Activated CD4-positive, alpha-beta T cell treated with anti-CD3 and anti-CD28 coated beads, Interleukin-2, amount 50 U/mL, for 48 hours (primary cell): ENCODE measurements at places on chromosomes 4 and X.

DNA sequence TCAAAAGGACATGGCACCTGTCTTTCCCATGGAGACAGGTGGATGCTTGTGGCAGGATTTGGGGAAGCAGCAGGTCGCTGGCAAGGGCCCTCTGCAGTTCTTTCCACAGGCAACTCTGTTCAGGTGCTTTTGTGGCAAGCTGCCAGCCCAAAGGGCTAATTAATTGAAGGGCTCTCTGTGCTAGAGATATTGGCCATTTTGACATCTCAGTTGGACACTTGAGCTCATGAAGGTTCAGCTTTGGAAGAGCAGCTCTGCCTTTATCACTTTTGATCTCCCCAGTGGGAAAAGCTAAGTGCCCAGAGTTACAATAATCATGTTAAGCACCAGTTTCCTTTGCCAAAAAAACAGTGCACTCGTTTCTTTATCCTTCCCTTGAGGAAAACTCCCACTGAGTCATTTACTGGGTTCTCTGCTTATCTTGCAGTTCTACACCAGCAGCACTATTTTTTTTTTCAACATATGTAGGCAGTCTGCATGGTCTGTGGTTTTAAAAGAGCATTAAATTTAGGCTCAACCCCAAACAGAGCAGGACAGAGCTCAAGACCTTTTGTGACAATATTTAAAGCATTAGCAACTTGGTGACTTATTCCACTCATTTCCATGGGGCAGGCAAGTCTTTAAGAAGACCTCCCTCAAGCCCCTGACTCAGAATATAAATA lies 336.4 kb upstream of the RASGEF1B start:
- no peak for DNase-seq

- no peak for DNase-seq
Measured at GRCh38 chr4:79632114-79632513, 224.1 kb upstream of the GK2 start.

DNA sequence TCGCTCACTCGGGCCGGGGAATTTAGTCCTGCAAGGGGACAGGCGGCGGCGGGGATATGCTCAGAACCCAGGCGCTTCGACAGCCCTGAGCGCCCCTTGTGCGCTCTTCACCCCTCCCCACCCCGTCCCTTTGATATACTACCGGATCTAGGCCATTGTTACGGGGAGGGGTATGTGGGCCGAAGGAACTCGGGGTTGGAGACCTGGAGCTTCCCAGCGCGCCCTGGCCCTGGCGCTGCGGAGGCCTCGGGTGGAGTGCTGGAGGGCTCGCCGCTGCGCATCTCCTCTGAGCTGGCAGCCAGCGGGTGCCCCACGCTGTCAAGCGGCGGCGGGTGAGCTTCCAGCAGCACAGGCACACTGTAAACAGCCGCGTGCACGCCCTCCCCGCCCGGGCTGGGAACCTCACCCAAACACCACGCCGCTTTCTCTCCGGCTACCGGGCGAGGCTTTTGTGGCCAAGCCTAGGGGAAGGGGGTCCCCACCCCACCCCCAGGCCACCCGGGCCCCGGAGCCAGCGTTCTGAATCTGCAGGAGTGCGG lies 54.5 kb upstream of the BCOR start:
- peak; percentile 30 for DNase-seq

GRCh38 chr4:168893205-168893604 lies 116.8 kb downstream of the CBR4 start:
- DNase-seq: no peak

GRCh38 chr4:74433541-74434172 lies 11.3 kb upstream of the AREG start:
- no peak for DNase-seq

DNA sequence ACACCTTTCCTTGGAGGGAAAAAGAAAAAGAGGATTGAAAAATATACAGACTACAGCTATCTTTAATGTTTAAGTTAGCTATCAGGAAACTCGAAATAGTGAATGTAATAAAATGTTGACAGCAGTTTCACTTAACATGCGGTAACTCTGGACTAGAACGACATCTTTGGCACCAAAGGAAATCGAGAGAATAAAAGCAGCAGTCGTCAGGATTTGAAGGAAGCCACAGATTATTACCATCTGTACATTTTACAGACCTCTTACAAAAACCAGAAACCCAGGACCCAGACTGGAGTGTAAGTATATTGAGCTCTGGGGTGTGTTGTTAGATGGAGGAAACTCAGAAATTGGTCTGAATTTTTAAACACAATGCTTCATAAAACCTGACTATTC lies 51.6 kb upstream of the STOX2 start:
- no peak for DNase-seq

DNA sequence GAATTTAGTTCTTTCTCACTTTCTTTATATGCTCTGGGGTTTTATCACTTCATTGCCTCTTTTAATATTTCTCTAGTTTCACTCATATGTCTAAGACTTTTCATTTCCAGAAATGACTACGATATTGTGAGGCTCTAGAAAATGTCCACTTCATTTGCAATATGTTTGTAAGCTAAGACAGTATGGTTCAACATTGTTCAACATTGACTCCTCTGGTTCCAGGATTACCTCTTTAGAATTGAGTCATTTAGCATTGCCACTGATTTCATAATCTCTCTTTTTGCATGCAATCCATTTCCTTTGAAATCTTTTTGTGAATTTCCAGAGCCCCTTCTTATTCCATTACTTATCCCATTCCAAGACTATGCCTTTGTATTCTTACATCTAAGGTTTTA lies 32.3 kb downstream of the BBS12 start:
- no peak for DNase-seq

- DNase-seq: no peak
Measured at GRCh38 chr4:19936476-19936875, 315.2 kb upstream of the SLIT2 start.

DNA sequence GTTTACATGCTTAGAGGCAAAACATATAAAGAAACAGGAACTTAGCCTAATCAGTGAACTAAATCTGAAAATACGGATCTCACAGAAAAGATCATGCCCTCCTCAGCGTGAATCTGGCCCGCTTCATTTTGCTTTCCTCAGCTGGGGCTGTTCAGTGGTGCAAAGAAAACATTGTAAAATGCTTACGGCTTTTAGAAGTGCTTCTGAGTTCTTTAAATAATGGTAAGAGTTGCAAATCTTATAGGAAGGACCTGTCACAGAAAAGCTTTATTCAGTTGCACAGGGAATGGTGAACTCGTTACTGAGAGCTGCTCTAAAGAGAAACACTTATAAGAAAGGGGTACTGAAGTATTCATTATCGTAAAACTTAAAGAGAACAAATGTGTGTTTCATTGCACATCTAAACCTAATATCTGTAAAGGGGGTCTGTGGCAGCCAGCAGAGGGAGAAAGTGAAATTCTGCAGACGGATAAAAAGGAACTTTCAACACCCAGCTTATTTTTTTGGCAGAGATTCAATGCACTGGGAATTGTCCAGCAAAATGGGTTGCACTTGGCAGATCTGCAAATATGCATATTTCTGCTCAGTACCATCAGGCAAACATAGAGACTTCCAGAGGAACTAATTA lies 139.2 kb upstream of the ANK2 start:
- no peak for DNase-seq

GRCh38 chrX:27598312-27598711 lies 8.2 kb downstream of the DCAF8L2 start:
- DNase-seq: no peak

GRCh38 chr4:24226023-24226422 lies 336.2 kb upstream of the PPARGC1A start:
- no peak for DNase-seq

GRCh38 chrX:23699636-23700194 lies 32.4 kb downstream of the PRDX4 start:
- peak; percentile 4 for DNase-seq

DNA sequence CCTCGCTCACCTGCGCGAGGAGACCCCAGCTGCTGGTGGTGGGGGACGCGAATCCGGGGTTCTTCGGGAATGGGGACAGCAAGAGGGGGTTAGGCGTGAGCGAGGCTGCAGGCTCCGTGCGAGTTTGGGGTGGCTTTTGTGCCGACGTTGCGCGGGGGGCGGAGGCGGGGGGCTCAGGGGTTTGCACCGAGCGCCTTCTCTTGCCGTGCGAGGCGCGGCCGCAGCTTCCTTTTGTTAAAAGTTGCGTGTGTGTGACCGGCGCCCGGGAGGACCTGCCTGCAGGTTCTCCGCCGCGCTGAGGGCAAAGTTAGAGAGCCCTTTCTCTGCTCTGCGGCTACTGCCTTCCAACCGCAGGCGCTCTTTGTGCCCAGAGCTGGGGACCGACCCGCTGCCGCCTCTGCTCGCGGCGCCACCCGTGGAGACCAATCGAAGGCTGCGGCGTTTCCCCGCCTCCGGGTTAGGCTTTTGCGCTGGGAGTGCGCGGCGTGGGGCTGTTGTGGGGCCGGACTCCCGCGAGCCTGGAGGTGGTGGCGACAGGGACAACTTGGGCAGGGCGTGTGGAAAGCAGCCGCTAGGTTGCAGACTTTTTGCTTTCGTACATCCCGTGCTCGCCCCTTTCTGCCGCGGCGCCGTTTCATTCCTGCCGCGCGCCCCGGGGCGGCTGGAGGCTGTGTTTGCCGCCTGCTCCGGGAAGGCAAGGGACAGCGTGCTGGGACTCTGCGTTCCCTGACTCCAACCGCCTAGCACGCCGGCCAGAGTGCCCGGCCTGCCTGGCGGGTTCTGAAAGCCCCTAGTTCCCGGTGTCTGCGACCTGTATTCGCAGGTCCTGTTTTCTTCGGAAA lies 716 bp downstream of the KIT start:
- peak; percentile 47 for DNase-seq

DNA sequence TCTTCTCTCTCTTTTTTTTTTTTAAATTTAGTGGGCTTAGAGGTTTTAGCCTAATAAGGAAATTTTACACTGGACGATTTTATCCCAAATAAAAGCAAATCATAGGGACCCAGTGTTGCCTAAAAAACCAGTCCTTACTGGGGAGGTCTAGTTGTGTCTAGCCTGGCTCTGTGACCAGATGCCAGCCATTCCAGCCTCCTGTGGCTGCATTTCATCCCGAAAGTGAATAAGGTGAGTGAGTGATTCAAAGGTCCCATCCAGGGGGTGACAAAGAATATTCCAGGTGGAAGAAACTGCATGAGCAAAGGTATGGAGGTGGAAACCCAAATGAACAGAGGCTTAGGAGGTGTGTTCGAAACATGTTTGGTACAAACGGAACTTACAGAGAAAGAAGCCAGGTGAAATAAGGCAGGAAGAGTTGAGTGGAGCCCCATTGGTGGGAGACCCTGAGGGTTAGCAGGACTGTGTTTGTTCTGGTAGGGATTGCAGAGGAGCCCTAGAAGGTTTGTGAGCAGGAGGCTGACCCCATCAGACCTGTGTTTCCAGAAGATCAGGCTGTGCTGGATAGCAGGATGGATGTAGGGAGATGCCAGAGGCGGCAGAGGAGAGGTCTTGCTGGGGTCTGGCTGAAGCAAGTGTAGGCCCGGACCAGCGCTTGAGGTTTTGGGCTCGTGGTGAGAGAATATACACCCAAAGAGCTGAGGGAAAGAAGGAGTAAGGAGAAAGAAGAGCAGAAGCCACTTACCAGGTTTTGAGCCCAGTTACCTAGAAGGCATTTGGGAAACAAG lies 31.6 kb downstream of the PTTG2 start:
- no peak for DNase-seq

- DNase-seq: no peak
Measured at GRCh38 chr4:72513227-72513626, 55.8 kb downstream of the ADAMTS3 start.

GRCh38 chr4:53235547-53235946 lies 130.3 kb downstream of the SCFD2 start:
- no peak for DNase-seq

- DNase-seq: no peak
Measured at GRCh38 chr4:81743731-81744435, 272.2 kb upstream of the RASGEF1B start.

DNA sequence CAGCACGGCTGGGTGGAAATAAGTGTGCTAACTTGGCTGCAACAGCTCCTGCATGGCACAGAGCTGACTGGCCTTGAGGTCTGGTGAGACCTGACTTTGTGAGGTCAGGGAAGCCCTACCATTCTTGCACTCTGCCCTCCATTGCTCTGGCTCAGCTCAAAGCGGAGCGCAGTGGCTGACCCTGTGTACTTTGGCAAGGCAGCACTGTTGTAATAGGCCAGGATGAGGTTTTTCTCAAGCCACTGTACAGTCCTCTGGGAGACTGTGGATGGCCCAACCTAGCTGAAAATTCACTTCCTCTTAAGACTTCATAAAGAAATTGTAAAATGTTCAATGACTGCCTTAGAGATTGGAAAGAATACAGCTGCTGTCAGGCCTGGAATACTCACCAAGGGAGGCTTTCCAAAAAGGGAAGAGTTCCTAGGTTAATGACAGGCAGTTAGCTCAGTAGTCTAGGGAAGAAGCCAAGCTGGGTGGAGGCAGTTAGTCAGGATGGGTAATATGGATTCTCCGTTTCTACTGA lies 129.8 kb downstream of the GUCY2F start:
- DNase-seq: no peak

DNA sequence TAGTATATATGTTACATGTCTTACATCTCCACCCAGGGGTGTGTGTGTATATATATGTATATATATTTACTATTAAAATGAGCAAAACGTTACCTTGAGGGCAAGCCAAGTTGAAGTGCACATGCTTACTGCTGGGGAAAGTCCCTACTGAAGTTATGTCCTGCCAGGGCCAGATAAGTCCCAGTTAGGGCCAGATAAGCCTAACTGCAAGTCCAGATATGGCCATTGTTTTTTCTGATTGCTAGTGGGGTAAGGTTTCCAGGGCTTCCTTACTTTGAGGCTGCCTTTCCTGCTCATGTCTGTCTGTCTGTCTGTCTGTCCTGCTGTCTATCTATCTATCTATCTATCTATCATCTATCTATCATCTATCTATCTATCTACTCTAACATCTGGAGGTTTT lies 19.3 kb upstream of the ZNF81 start:
- DNase-seq: no peak

DNA sequence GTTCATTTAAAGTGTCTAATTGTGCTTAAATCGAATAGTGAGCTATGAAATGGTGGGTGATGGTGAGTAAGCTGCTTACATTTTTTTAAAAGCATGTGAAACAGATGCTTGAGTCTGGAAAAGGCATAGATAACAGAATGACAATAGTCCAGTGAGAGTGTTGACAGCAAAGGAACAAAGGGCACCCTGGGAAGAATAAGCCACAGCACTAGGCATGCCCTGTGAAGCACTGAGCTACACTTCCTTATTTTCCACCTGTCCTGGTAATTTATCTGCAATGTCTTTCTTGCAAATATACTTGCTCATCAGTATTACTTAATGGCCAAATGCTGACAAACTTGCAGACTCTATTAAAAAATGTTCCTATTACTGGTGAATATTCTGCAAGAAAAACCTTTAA lies 168.7 kb downstream of the PRDM5 start:
- no peak for DNase-seq

- DNase-seq: no peak
Measured at GRCh38 chrX:136825771-136826170, 45.0 kb upstream of the ARHGEF6 start.

- DNase-seq: peak; percentile 55
Measured at GRCh38 chr4:140103676-140104075, 50.3 kb downstream of the MAML3 start.

- DNase-seq: no peak
Measured at GRCh38 chr4:169268951-169269760, 1.6 kb downstream of the SH3RF1 start.

DNA sequence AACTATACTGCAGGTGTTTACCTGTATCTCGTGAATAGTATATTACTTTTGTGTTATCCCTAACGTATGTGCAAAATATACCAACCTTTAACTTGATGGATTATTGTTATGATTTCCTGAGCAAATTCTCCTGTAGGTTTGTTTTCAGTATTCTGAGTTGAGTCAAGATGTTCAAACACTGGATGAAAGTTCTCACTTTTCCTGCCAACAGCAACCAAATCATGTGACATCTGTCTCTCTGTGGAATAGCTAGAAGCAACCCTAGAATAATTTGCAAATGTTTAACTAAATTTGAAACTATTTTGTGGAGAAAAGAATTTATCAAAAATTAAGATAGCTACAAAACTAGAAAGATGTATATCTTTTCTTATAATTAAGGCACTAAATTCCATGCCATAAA lies 35.6 kb downstream of the BCLAF3 start:
- no peak for DNase-seq
